ENCODE measurements at places on chromosomes 4 and X.

GRCh38 chr4:143224255-143224654, 39.5 kb downstream of the USP38 start:
- DNase-seq, result no peak

DNA sequence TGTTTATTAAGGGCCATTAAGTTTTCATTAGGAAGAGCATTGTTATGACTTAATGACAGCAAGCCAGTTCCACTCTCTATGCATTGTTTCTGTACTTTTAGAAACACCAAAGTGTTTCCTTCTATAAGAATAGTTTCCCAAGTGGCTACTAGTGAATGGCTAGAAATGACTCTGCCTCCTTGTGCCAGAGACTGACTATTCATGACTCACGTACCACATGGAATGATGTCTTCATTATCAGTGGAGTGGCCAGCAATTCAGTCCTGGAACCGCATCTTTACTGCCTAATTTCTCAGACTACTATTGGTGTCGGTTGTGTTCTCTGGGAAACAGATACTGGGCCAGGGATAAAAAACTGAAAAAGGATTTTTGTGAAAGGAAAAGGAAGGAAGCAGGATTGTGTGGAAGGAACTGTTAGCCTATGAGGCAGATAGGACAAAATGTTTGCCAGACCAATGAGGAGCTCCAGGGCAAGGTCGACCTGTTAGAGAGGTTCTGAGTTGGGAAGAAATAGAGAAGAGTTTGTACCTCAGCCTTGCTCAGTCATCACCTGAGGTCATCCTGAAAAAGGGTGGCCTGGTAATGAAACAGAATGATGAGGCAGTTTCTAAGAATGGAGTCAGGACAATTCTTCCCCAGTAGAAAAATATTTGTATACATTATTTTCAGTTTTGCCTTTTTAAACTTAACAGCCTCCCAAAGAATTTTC, 218.6 kb downstream of the SPCS3 start:
- DNase-seq, result no peak

DNA sequence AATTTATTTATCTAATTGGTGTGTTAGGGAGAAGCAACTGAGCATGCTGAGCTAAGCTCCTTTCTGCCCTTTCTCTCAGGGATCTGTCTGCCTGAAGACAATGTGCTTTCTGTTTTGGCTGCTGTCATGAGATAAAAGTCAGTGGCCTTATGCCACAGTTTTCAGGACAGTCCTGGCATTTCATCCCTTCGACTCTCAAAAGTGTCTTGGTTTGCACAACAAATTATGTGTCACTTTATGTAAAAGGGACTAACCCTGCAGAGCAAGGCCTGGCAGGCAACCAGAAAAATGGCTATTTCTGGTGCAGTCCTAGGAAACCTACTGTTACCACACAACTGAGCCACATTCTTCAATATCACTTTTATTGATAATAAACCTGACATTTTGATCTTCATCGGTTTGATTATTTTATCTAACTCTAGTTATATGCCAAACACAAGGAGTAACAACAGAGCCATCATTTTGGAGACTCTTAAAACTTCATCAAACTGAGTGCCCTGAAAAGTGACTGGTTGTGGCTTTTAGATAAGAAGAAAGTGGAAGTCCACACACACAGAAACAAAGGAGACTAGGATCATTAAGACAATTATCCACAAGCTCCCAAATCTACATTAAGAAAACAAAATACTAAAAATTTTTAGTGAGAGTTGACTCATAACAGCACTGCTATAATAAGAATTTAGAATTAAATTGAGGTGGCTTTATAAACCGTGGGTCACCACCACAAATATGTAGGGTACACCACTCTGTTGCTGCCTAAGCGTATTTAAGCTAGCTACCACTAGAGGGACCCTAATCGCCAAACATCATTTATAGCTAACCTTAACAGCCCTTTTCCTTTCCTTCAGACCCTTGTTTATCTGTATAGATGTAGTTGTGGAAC, 95.9 kb upstream of the PTPN13 start:
- peak; percentile 74 for DNase-seq

DNA sequence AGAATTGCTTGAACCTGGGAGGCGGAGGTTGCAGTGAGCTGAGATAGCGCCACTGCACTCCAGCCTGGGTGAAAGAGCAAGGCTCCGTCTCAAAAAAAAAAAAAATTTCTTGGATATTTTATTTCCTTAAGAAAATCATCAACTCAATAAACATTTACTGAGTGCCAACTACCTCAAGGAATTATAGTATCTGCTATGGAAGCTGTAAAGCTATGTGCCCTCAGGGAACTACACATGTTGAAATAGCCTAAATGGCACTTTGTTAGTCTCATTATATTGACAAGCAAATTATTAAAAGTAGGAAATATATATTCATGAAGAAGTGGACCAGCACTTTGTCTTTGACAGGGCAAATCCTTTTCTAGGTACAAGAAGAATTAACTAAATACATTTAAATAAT, 40.8 kb downstream of the ELOVL6 start:
- DNase-seq, result no peak

- no peak for DNase-seq
Observed at GRCh38 chr4:44415251-44415650, 33.4 kb downstream of the KCTD8 start.

GRCh38 chr4:16598597-16599206, 299.7 kb downstream of the LDB2 start:
- DNase-seq, result no peak

DNA sequence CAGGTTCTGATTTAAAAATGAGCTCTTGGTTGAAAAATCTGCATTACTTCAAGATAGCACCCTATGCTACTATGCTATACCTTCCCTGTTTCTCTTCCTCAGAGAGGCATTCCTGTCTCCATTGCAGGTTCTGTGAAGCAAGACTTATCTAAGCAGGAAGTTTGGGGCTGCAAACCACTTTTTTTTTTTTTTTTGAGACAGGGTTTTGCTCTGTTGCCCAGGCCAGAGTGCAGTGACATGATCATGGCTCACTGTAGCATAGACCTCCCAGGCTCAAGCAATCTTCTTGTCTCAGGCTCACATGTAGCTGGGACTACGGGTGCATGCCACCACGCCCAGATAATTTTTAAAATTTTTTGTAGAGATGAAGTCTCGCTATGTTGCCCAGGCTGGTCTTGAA, 4.0 kb upstream of the CCNG2 start:
- DNase-seq, result peak; percentile 62

GRCh38 chr4:102589743-102590142, 88.6 kb downstream of the NFKB1 start:
- DNase-seq, result no peak

DNA sequence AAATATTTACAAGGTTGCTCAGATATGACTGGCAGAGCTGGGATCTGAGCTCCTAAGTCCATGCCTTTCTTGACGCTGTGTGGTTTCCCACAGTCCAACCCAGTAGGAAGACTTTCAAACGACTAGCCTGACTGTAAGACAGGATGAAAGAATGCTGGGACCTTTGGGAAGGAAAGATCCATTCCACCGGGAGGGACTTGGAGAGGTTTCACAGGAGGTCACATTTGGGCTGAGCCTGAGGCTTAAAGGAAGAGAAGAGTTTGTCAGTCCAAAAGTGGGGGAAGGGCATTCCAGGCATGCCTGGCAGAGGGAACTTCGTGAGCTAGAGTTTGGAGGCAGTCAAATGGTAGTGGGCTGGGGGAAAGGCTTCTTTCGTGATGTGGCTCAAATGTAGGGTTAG, 1.5 kb downstream of the STARD8 start:
- no peak for DNase-seq

DNA sequence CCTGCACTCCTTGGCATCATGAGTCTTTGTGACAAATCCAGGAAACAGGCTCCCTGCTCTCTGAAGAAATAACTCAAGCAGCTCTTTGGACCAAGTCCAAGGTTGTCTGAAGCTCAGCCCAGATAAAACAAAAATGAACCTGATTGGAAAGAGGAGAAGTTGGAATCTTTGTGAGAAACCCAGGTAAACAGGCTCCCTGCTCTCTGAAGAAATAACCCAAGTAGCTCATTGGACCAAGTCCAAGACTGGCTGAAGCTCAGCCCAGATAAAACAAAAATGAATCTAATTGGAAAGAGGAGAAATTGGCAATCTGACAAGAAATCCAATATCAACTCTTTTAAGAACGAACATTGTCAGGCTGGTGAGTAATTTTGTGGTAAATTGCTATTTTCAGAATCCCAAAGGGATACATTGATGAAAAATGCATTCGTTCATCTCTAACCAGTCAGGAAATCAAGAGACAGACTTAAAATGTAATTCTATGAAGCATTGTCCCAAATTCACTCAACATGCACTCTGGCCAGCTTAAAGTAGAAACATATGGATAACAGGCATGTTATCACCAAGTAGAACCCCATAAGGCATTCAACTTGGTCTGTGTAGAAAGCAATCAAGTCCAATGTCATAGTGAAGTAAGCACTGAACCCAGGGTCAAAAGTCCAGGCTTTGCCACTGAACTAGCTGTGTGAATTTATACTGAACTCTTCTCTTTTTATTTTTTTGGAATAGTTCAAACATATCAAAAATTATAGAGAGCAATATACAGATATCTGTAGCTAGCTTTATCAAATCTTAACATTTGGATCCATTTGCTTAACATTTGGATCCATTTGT, 16.8 kb upstream of the NFXL1 start:
- DNase-seq, result peak; percentile 42

DNA sequence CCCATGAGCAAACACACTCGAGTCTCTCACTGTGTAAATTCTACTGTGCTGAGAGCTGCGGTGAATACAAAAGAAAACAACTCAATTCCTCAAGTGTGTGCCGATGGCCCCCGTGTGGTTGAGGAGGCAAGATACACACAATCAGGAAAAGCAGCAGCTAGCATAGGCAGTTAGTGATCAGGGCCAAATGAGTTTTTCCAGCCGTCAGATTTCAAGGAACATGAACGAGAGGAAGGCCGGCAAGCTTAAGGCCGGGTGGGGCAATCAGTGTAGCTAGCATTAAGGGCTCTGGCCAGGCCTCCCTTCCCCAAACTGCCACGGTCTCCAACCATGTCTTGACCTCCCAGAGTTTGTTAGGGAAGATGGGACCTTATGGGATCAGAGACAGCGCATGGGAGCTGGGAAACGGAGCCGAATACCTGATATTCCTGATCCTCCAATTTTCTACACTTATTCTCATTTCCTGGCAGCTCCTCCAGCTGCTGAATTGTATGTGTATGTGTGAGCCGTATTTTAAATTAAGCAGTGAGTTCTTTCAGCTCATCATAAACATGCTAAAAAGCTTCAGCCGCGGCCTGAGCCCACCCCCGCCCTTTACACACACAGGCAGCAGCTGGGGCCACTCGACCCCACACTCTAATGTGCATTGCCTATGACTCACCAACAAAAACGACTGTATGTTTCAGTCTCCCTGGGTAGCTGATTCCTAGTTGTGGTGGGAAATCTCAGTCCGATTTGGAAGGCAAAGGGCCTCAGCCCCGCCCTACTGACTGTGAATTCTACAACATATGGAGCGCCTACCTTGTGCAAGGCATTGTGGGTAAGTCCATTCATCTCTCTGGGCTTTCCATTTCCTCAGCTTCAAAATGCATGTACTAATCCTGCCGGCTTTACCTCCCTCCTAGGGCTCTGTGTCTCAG, 59.9 kb downstream of the RTL9 start:
- peak; percentile 63 for DNase-seq

- no peak for DNase-seq
Observed at GRCh38 chr4:45865781-45866180, 258.1 kb downstream of the GABRG1 start.

- no peak for DNase-seq
Observed at GRCh38 chr4:152594057-152594456, 58.2 kb upstream of the FBXW7 start.

GRCh38 chrX:110966839-110967238, 129.2 kb upstream of the PAK3 start:
- DNase-seq, result no peak

DNA sequence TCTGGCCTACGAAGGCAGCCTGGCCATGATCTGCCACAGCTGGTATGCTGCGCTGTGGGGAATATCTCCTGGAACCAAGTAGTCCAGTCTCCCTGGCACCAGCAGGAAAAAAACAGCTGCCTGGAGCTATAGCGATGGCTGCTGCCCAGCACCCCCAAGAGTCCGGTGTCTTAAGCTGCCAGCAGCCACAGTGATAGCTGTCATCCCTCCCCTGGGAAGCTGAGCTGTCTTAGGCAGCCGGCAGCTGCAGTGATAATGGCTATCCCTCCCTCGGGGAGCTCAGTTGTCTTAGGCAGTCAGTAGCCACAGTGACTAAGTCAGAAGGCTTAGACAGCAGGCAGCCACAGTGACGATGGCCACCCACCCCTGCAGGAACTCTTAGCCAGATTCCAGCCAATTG, 205.1 kb downstream of the STPG2 start:
- no peak for DNase-seq

- DNase-seq, result no peak
Observed at GRCh38 chr4:52701207-52701606, 42.1 kb upstream of the USP46 start.

- no peak for DNase-seq
Observed at GRCh38 chr4:11624370-11624769, 195.7 kb upstream of the HS3ST1 start.

- no peak for DNase-seq
Observed at GRCh38 chr4:184889666-184890335, 64.0 kb upstream of the ACSL1 start.

- DNase-seq, result no peak
Observed at GRCh38 chr4:74042681-74043080, 4.2 kb upstream of the CXCL3 start.

- no peak for DNase-seq
Observed at GRCh38 chr4:31275906-31276305, 555.7 kb downstream of the PCDH7 start.

DNA sequence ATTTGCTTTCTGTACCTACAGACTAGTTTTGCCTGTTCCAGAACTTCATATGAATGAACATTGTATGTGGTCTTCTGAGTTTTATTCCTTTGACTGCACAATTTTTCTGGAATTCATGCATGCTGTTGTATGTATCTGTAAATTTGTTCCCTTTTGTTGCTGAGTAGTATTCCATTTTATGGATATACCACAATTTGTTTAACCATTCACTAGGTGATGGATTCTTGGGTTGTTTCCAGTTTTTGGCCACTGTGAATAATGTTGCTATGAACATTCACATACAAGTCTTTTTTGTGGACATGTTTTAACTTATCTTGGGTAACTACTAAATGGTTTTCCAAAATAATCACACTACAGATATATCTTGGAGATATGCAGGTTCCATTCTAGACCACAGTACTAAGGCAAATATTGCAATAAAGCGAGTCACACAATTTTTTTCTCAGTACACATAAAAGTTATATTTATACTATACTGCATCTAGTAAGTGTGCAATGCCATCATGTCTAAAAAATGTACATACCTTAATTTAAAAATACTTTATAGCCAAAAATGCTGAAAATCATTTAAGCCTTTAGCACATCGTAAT, 58.7 kb downstream of the TSPAN5 start:
- no peak for DNase-seq
